ENCODE measurements at places on chromosomes 5 and 9.

- no peak for DNase-seq
These were observed 51.9 kb downstream of the LMX1B start for GRCh38 chr9:126665644-126666035.

DNA sequence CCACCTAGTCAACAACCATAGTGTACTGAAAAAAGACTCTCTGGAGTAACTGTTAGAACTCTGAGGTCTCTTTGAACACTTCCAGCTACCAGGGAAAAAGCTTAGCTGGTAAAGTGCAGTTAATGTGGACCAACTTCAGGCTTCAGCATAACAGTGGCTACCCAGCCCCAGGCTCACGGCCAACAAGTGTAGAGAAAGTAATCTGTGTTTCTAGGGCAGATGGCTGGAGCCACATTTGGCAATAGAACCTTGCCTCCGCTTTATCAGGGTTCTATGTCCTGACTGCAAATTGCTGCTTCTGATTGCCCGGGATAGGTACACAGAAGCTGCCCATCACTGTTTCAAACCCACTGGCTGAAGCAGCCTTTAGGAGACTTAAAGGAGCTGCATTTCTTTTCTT is 76.0 kb upstream of the SIMC1 start:
- no peak for DNase-seq

- no peak for DNase-seq
These were observed 1625.6 kb upstream of the C9orf72 start for GRCh38 chr9:29198861-29199260.

GRCh38 chr5:147225938-147226337 is 8.9 kb upstream of the STK32A start:
- no peak for DNase-seq

DNA sequence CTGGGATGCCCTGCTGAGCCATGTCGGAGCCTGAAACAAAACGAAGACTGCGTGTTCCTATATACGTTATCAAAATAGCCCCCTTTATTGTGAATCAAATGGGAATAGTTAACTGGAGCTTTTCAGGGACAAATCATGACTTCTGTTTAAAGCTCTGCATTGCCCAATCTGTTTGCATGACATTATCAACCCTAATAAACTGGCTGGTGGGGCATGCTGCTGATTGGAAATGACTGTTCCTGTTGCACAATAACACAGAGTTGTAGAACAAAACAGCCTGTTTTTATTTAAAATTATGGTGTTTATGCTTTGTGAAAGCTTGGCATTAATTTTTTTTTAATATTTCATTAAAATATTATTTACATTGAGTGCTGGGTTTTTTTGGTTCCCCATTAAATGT is 215.5 kb downstream of the TMEM167A start:
- DNase-seq = peak; percentile 35

- no peak for DNase-seq
These were observed 19.0 kb downstream of the PTCH1 start for GRCh38 chr9:95497772-95498171.

DNA sequence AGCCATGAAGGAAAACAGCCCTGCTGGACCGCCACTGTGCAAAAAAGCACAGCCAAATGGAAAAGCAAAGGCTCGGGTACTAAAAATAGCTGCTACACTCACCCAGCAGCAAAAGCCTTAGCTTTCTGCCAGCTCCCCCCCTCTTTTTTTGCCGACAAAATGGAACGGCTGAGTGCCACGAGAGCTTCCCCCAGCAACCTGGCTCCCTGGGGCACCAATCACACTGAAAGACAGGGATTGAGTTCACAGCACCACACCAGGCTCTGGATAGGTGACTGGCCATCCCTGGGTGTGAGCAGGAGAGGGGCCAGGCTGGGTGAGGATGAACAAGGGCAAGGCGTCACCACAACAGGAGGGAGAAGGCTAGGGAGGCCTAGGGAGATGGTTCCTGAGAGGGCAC is 66.7 kb downstream of the SIL1 start:
- peak; percentile 12 for DNase-seq

- DNase-seq = no peak
These were observed 100.7 kb upstream of the IRX4 start for GRCh38 chr5:1983401-1983800.

GRCh38 chr9:38768351-38768761 is 48.4 kb upstream of the FAM240B start:
- no peak for DNase-seq

GRCh38 chr5:62649476-62650113 is 71.0 kb downstream of the LRRC70 start:
- no peak for DNase-seq

DNA sequence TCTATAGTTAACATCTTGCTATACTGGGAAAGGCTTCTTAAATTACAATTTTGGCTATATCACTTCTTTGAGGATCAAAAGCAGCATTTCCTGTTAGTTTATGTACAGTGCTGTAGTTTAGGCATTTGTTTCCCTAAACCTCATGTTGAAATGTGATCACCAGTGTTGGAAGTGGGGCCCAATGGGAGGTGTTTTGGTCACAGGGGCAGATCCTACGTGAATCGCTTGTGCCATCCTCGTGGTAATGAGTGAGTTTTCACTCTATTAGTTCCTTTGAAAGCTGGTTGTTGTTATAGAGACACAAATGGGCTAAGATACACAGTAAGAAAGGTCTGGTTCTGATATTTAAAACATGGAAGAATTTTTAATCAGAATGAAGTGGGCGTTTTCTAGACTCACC is 5.8 kb downstream of the ACTL7A start:
- DNase-seq = no peak

DNA sequence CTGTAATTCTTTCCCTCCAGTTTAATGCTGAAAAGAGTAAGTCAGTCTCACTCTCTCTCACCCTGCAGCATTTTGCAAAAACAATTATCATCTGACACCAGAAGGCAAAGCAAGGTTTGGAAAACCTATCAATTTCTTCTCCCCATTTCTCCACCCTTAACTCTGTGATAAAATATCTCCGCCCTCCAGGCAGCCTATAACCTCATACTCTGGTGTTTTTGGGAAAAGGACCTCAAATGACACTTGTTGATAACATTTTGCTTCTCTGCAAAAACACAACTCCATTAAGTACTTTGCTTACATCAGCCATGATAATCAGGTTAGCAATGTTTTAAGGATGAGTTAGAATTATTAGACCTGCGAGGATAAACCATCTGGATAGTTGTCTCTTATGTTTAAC is 2.3 kb downstream of the ANKH start:
- no peak for DNase-seq

- no peak for DNase-seq
These were observed 102.7 kb downstream of the ARHGEF28 start for GRCh38 chr5:73728493-73729273.

- DNase-seq = no peak
These were observed 407.1 kb upstream of the PAPPA start for GRCh38 chr9:115746496-115746895.

DNA sequence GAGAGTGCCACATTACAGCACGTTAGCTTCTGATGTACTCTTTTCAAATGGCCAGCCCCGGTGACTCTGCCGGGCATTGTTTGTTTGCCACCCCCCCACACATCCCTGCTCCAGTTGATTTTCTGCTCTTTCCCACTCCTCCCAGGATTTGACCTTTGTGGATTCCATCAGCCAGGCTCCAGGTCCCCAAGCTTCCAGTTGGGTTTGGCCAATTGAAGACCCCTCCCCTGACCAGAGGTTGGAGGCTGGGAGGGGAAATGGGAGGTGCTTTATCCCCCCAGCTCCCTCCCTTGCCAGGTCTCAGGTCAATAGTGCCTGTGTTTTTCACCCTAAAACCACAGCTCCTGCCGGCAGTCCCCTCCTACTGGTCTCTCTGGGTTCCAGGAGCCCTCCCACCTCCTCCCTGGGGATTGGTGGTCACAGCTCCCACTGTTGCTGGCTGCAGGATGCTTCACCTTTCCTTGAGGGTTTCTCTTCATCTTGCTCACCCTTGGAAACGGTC is 34.9 kb downstream of the IRF1 start:
- DNase-seq = no peak

DNA sequence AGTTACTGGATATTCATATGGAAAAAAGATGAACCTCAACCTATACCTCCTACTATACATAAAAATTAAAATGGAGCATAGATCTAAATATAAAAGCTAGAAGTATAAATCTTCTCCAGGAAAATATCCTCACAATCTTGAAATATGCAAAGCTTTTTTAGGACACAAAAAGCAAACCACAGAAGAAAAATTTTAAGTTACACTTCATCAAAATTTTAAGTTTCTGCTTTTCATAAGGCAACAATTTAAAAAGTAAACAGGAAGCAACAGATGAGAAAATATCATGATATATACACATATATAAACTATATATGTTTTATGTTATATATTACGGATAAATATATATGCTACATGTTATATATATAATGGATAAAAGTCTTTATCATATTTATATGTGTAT is 157.5 kb downstream of the ADAMTS6 start:
- DNase-seq = no peak

DNA sequence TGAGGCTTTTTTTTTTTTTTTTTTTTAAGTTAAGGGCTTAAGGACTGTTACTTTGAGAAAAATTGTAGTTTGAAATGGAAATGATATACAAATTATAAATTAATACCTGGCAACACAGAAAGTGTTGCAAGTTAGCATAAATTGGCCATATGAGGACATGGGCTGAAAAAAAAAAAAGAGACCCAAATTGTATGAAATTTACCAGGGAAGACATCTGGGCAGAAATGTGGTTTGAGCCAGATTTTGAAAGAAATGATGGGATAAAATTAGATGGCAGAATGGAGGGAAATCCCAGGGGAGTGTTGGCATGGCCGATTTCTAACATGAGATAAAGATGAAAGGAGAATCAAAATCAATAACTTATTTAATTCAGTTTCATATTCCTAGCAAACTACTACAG is 472.1 kb downstream of the CTNND2 start:
- no peak for DNase-seq
